ENCODE measurements at places on chromosomes 2 and 18.
A peak's percentile ranks its signal among the peaks of the same experiment; 100 is the strongest.

DNA sequence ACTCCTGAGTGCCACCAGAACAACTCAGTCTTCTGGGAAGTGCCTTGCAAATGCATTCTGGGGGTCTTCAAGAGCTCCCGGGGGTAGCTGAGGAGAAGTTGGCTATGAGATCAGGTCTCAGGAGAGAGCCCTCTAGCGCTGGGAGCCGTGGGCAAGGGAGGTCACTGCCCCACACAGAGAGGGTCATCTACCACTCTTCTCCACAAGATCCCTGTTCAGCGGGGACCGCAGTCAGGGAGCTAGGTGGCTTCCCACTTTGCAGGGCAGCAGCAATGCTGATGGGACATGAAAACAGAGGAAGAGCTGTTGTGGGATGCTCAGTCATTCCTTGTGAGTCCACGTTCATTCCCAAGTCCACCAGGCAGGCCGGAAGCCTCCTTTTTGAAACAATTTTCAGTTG is 66.6 kb downstream of the ACKR3 start:
- DNase-seq, result no peak

DNA sequence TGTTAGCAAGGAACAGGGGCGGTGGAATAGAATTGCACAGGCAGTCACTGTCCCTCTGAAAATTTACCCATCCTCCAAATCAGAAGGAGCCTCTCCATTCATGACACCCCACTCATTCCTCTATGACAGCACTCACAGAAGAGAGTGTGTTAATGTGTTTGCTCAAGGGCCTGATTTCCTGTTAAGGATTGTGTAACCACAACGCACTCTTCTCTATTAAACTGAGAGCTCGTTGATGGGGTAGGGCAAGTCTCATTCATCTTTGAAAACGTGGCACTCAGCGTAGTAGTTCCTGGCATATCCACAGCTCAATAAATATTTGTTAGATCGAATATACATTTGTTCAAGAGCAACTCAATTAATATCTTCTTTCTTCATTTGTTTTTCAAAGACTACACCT is 106.4 kb downstream of the VAPA start:
- DNase-seq, result peak; percentile 96

DNA sequence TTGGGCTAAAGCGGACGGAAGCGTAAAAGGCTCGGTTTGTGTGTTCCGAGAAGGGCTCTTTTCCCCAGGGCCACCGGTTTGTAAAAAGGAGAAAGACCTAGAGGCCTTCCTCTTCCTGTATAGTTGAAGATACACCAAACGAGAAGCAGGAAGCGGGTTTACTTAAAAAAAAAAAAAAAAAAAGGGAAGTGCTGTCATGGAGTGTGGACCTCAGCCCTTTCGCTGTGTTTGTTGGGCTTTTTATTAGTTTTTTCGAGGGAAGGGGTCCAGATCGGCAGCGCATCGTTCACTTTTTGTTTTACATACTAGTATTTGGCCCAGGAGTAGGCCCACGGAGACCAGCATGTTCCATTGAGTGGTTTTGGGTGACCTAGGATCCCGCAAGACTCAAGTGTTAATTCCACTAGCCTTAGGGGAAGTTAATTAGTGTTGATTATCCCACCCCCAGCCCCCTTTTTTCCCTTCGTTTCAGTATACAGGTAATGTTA is 676 bp downstream of the ACTR2 start:
- DNase-seq, result no peak

DNA sequence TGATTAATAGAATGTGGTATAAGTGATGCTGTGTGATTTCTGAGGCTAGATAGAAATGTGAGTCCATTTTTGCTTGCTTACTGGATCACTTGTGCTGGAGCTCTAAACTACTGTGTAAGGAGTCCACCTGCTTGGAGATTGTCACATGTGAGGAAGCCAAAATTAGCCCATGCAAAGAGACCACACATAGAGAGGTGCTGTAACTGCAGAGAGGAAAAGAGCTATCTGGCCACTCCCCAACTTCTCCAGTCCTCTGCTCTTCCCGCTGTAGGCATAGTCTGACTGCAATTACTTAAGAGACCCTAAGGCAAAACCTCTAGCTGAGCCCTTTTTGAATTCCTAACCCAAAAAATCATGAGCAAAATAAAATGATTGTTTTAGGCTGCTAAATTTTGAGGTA is 120.6 kb upstream of the FBXO11 start:
- DNase-seq, result no peak

DNA sequence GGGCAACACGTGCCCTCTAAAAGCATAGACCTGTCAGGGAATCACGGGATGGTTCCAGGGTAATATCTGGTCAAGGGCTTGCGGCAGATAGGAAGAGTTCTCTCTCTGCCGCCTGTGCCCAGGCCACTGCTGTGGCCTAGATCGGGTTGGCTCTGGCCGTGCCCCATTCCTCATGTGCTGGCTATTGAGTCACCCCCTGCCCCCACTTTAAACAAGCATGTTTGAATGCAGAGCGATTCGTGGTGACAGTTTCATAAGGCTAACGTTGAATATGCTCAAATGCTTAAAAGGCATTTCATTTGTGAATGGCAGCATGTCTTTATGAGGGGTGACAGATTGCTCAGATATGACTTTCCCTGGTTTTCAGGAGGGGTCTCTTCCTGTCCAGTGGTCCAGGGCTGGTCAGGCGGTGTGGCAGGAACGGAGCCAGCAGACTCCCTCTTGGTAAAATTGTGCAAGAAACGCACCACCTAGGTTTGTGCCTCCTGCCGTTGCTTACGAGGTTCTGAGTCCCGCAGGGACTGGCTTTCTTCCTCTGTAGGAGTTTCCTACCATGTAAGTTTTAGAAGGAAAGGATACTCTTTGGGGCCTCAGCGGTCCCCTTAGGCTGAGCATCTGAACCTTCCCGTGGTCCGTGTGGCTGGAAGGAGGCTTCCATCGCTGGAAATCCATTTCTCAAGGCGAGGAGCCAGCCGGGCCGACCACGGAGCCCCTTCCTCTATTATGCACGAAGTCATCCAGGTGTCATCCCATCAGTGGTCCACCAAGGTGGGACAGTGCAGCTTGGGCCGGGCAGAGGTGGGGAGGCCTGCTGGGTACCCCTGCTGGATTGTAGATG is 50.2 kb downstream of the AGAP1 start:
- no peak for DNase-seq

DNA sequence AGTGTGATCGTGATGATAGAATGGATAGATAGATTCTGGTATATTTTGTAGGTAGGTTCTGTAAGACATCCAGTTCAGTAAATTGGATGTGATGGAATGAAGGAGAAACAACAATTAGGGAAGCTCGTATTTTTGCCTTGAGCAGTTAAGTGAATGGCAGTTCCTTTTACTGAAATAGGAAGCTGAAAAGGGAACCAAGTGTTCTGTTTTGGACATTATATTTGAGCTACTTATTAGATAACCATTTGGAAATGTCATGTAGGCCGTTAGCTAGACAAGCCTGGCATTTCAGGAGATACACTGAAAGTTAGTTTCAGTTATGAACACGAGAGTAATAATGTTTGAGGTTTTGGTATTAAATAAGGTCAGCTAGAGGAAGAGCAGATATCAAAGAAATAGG is 41.5 kb downstream of the MARCHF7 start:
- DNase-seq, result no peak

GRCh38 chr18:77140030-77140429 is 7.4 kb upstream of the MBP start:
- no peak for DNase-seq

DNA sequence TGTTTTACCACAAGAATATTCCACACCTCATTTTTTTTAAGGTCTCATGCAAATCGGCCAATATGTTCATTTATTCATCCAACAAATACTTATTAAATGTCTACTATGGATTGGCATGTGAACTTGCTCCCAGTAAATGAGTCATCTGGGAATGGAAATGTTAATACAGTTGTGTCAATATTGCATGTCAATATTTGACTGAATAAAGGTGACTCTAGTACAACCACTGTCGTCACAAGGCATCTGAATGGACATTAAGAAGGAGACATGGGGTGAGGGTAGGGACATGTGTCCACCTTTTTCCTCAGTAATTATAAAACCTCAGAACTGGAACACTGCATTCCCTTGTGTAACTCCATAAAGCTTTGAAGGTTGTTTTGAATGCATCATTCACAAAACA is 365.4 kb downstream of the ADCYAP1 start:
- DNase-seq, result no peak

DNA sequence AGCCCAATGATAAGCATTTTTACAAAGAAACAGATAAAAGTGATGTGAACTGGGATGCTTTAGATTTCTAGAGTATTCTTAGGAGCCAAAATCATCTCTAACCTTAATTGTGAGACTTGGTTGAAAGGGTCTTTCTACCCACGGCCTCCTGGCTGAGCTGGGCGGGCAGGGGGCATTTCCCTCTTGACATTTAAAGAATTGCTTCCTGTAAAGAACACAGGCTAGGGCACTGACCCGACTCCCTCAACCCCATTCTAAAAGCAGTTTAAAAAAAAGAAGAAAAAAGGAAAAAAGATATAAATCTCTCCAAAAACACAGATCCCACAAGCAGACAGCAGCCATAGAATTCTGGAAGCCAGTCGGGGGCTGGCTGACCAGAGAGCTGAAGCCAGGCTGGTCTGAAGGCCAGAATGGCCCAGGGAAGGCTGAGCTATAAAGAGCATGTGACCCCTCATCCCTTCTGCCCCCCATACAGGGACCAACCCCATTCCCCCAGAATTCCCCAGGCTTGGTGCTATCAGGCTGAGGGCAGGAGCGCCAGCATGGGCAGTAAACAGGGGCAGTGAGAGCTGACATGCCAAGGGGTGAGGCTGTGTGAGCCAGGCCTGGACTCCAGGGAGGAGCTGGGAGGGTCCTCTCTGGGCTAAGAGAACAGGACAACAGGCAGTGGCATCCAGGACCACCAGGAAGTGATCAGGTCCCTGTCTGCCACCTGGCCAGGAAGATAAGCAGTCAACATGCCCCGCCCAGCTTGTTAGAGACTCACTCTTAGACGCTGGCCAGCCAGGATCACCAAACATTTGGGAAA is 188.5 kb downstream of the HDAC4 start:
- DNase-seq, result no peak

GRCh38 chr2:133606616-133607015 is 38.4 kb upstream of the NCKAP5 start:
- DNase-seq, result no peak

GRCh38 chr2:239180526-239181073 is 220.2 kb downstream of the HDAC4 start:
- no peak for DNase-seq

DNA sequence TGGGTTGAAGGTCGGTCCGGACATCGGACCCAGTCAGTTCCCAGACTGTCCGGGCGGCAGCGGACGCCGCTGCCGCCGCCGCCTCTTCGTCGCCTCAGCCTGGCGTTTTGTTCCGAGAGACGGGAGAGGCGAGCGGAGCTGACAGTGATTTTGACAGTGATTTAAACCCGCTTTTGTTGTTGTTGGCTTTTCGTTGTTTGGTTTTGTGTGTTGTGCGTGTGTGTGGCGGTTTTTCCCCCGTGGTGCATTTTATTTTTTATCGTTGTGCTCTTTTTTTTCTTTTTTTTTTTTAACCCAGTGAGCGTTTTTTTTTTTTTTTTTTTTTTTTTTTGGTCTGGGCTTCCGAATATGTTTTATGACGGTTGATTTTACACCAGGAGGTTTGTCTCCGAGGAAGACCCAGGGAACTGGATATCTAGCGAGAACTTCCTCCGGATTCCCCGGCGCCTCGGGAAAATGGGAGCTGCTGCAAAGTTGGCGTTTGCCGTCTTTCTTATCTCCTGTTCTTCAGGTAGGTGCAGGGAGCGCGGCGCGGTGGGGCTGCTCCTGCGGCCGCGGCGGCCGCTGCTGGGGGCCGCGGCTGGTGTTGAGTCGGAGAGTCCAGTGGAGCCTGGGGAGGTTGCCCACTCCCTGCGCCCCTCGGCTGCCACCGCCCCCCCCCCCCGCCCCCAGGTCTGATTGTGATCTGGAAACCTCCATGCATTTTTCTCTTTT is at the start of gene ACVR2A:
TSS of gene ACVR2A (plus strand) at position 333 of the 714 bp plus-strand sequence. CDS start at position 457, 124 bp downstream.
- peak; percentile 58 for DNase-seq

DNA sequence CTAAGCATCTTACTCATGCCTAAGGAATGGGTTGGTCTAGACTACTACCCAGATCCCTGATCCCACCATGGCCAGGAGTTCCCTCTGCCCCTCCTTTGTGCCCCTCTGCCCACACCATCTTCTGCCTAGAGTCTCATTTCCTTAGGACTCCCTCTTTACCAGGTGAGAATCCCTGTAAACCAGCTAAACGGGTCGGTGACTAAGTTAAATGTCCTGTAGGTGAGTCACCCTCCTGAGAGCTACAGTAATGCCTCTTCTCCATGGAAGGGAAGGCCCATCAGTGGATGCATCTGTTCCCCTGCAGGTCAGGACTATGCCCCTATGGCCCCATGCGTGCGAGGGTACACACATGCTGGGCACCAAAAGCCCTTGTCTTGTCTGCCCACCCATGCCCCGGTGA is 25.4 kb downstream of the PTGR3 start:
- DNase-seq, result no peak

DNA sequence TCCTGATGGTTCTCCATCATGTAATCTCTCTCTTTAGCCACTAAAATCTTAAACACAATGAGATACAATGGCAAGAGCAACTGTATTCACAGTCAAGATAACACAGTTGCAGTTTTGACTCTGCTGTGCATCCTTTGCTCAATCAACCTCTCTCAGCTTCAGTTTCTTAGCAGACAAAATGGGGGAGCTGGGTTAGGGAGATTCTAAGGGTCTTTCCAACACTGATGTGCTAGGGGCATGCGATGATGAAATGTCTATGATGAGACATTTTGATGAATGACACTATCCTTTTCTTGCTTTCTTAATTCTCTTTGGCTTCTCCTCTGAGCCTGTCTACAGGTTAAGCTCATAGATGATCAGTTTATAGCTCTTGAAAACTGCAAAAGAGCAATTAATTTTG is 1.1 kb downstream of the SERPINB10 start:
- DNase-seq, result no peak

DNA sequence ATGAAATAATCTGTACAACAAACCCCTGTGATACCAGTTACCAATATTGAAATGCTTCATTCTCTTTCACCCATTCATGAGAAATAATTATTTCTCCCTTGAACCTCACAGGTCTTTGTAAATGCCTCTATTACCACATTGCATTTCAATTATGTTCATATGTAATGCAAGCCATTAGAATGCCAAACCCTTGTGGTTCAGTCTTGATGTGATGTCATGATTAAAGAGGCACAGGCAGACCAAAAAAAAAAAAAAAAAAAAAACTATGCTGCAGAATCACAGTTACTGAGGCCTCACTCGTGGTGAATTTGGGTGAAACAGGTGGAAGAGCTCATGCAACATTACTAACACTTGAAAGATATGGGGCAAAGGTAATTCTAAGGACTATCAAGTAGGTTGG is 9.4 kb upstream of the EPG5 start:
- DNase-seq, result no peak

DNA sequence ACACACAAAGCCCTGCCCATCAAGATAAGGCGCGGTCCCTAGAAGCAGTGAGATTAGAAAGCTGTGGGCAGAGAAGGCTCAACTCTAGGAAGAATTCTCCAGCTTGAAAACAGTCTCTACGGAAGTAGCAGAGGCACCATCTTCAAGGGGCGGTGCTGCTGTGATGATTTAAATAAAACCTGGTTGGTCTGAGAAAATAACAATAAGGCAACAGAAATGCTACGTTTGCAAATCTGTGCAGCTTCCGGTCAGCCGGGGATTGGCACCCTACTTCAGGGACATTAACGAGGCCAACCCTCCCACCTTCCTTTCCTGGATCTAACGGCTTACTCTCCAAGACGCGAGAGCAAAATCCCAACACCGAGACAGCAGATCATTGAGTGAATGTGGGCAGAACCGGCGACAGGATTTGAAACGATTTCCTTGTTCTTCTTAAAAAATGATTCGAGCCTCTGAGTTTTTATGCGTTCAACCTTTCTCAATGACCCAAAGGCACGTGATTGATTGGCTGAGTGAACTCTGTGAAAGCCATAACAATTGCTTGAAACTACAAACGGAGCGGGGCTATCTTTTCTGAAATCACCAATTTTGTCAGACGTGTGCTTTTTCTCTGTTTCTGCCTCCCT is 93.7 kb upstream of the ZNF516 start:
- no peak for DNase-seq
